ENCODE measurements at places on chromosomes 2 and 18. TPM values are rescaled to one million over a fixed set of nuclear protein-coding genes. Genes with fewer than 3 reads are reported as not detected.

DNA sequence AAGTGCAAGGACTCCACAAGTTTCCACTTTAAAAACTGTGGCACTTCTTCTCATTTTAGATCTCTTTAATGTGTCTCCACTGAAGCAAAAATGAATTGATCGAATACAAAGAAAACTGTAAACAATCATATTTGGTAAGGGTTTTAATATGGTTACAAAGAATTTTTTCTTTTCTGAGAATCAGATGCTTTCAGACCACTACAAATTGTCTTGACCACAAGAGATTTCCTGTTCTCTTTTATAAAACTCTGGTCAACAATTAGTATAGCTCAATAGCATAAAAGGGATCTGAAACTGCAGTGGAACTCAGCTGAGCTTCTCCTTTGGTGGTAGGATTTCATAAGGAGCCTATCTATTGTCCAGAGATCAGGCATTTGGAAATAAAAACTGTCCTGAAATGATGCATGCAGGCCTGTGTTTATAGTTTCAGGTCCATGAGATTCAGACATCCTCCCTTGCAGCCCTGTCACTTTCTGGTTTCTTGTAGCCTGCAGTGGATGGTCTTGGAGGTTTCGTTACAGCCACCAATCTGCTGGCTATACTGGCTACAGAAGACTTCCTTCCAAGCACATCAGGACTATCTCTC, 120.0 kb downstream of the DOCK10 start:
- no peak overlapping the region for H3K27ac ChIP-seq
- DNase-seq = no peak
- no peak overlapping the region for H3K4me3 ChIP-seq

GRCh38 chr2:177612659-177613058, 220.1 kb downstream of the AGPS start:
- no peaks in the 10 kb centered on the region for H3K27me3 ChIP-seq
- DNase-seq = no peak
- no peak overlapping the region for H3K27ac ChIP-seq
- H3K36me3 ChIP-seq = no peaks in the 10 kb centered on the region
- H3K4me3 ChIP-seq = no peak overlapping the region

- no peak overlapping the region for H3K4me3 ChIP-seq
- no peaks in the 10 kb centered on the region for H3K36me3 ChIP-seq
- DNase-seq = no peak
- H3K27ac ChIP-seq = no peak overlapping the region
- H3K27me3 ChIP-seq = no peaks in the 10 kb centered on the region
Measured at GRCh38 chr2:24928036-24928435, 8.0 kb upstream of the ADCY3 start.

GRCh38 chr2:234633581-234634230, 136.8 kb upstream of the ARL4C start:
- peak overlapping the region; percentile 54 for H3K27ac ChIP-seq
- H3K4me1 ChIP-seq = peaks cover 21% of the 10 kb centered on the region
- H3K27me3 ChIP-seq = no peaks in the 10 kb centered on the region
- H3K4me3 ChIP-seq = no peak overlapping the region

- DNase-seq = no peak
- no peaks in the 10 kb centered on the region for H3K36me3 ChIP-seq
- no peak overlapping the region for H3K4me3 ChIP-seq
- no peaks in the 10 kb centered on the region for H3K4me1 ChIP-seq
Measured at GRCh38 chr2:138323382-138324067, 178.0 kb upstream of the SPOPL start.

- H3K27me3 ChIP-seq = no peaks in the 10 kb centered on the region
- no peak for DNase-seq
- H3K4me3 ChIP-seq = no peak overlapping the region
Measured at GRCh38 chr2:159849160-159849813, 51.3 kb upstream of the CD302 start.

DNA sequence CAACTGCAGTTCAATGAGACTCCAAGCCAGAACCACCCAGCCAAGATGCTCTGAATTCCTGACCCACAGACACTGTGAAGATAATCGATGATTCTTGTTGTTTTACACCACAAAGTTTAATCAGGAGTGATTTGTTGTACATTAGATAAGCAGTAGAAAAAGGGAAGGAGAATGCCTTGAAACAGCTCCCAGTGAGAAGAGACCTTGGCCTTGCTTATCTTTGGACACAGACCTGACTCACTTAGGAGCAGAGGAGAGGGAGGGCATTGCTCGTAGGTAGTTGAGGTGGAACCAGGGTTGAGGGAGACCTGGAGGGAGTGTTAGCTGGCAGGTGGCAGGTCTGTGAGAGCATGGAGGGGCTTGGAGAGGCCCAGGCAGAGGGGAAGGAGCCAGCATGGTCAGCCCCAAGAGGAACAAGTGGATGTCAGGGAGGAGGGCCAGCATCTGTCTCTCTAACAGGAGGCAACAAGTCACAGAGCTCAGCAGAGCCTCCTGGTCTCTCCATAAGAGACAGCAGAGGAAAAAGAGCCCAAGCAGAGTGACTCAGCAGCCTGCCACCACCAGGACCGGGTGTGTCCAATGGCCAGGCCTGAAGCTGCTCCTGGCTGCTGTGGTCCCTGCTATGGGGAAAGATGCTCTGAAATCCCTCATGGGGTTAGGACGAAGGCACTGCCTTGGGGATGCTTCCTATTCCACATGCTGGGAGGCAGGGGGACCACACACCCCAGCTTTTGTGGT, 161.6 kb upstream of the CAPN13 start:
- peaks cover 25% of the 10 kb centered on the region for H3K27me3 ChIP-seq
- H3K36me3 ChIP-seq = no peaks in the 10 kb centered on the region
- H3K4me1 ChIP-seq = no peaks in the 10 kb centered on the region
- peak; percentile 10 for DNase-seq
- no peak overlapping the region for H3K4me3 ChIP-seq

DNA sequence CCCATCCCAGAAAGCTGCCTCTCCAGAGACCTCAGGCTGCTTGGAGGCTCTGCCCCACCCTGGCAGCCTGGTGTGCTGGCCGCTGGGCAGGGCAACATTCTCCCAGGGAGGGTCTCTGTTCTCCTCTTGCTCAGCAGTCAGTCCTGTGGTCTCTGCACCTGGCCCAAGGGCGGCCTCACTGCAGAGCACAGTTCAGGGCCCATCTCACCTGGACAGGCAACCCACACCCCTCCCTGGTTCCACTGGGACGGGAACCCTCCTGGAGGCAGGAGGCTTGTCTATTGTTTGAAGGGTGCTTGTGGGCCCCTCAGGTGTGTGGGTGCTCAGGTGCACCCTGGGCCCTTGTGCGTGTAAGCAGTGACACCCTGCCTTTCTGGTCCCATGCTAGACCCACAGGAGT, 67.2 kb upstream of the OTOS start:
- no peak overlapping the region for H3K4me3 ChIP-seq
- no peaks in the 10 kb centered on the region for H3K27me3 ChIP-seq
- no peak overlapping the region for H3K27ac ChIP-seq
- H3K4me1 ChIP-seq = peaks cover 16% of the 10 kb centered on the region
- H3K36me3 ChIP-seq = no peaks in the 10 kb centered on the region

GRCh38 chr2:128145651-128146050, 54.7 kb downstream of the UGGT1 start:
- H3K36me3 ChIP-seq = peaks cover 31% of the 10 kb centered on the region
- no peaks in the 10 kb centered on the region for H3K27me3 ChIP-seq
- H3K27ac ChIP-seq = no peak overlapping the region
- no peaks in the 10 kb centered on the region for H3K4me1 ChIP-seq
- no peak overlapping the region for H3K4me3 ChIP-seq

DNA sequence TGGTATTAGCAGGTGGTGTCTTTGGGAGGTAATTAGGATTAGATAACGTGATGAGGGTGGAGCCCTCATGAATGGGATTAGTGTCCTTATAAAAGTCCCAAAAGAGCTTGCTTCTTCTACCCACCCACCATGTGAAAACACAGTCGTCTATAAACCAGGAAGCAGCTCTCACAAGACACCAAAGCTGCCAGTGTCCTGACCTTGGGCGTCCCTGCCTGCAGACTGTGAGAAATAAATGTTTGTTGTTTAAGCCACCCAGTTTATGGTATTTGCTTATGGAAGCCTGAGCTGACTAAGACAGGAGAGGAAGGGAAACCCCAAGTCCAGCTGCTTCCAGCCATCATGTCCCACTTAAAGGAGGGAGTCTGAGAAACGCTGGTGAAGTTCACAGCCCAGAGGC, 13.6 kb downstream of the ADI1 start:
- H3K4me3 ChIP-seq = no peak overlapping the region
- peaks cover 24% of the 10 kb centered on the region for H3K36me3 ChIP-seq
- no peak for DNase-seq
- H3K27ac ChIP-seq = no peak overlapping the region
- no peaks in the 10 kb centered on the region for H3K27me3 ChIP-seq

- H3K4me1 ChIP-seq = no peaks in the 10 kb centered on the region
- no peaks in the 10 kb centered on the region for H3K36me3 ChIP-seq
- H3K27me3 ChIP-seq = no peaks in the 10 kb centered on the region
- H3K4me3 ChIP-seq = no peak overlapping the region
- H3K27ac ChIP-seq = no peak overlapping the region
Measured at GRCh38 chr2:240782221-240782885, 37.7 kb downstream of the KIF1A start.

- H3K27me3 ChIP-seq = no peaks in the 10 kb centered on the region
- H3K36me3 ChIP-seq = no peaks in the 10 kb centered on the region
- no peak for DNase-seq
Measured at GRCh38 chr2:50647381-50647780, 384.6 kb downstream of the NRXN1 start.

- no peak overlapping the region for H3K4me3 ChIP-seq
- no peaks in the 10 kb centered on the region for H3K27me3 ChIP-seq
- H3K36me3 ChIP-seq = no peaks in the 10 kb centered on the region
- no peaks in the 10 kb centered on the region for H3K4me1 ChIP-seq
Measured at GRCh38 chr2:231699006-231699405, 9.3 kb upstream of the PTMA start.

C1QL2 gene
- total RNA-seq = not detected

GALNT5 gene
- not detected for total RNA-seq

NIFK gene
- total RNA-seq = 64.1 TPM

MTCL1 gene
- total RNA-seq = 58.8 TPM

SCN3A gene
- total RNA-seq = 0.12 TPM

CARF gene
- 4.4 TPM for total RNA-seq

PDE11A gene
- 0.23 TPM for total RNA-seq

Measured in PC-3 (cell line).